Transverse colon (tissue), 4 donors: ENCODE measurements at places on chromosomes 6 and 20. TPM values are rescaled to one million over a fixed set of nuclear protein-coding genes. Genes with fewer than 3 reads are reported as not detected.

DNA sequence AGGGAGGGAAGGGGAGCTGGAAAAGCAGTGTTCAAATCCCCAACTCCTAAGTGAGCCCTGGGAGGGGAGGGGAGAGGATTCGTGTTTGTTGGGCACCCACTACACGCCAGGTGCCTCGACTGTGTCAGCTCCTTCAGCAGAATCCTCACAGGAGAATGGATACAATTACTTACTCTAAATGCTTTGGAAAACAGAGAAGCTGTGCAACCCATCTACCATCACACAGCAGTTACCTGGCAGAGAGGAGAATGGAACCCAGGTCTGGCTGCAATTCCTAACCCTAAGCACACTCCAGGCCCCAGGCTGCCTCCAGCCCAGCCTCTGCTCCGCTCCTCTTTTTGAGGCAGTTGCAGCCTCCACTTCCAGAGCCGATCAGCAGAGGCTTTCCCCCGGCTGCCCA lies 86.4 kb upstream of the PTPN1 start:
- no peaks in the 10 kb centered on the region for H3K36me3 ChIP-seq
- no peak for DNase-seq
- H3K4me1 ChIP-seq, result peaks cover 24% of the 10 kb centered on the region
- H3K27ac ChIP-seq, result peak overlapping the region; percentile 93
- H3K27me3 ChIP-seq, result no peaks in the 10 kb centered on the region

GRCh38 chr6:64459411-64459944 lies 823.9 kb downstream of the PHF3 start:
- H3K27me3 ChIP-seq, result no peaks in the 10 kb centered on the region
- no peaks in the 10 kb centered on the region for H3K36me3 ChIP-seq
- no peaks in the 10 kb centered on the region for H3K4me1 ChIP-seq

DNA sequence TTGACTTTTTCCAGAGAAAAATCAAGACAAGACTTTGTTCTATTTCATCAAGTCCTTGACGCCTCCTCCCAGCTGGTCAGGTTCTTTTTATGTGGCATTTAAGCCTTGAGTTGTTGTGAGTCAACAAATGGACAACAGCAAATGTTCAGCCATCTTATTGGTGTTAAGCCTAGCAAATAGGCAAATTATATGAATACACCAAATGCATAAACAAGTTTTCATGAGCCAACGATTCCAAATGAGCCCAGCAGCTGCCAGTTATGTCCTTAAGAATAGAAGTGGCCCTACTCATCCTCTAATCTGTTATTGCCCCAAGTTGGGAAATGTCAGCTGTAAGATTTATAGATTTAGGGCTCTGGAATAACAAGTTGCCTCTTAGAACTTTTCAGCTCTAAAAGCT lies 312.0 kb downstream of the SOX4 start:
- no peak for DNase-seq
- H3K4me3 ChIP-seq, result no peak overlapping the region
- H3K27me3 ChIP-seq, result no peaks in the 10 kb centered on the region
- no peak overlapping the region for H3K27ac ChIP-seq
- no peaks in the 10 kb centered on the region for H3K4me1 ChIP-seq
- H3K36me3 ChIP-seq, result no peaks in the 10 kb centered on the region

DNA sequence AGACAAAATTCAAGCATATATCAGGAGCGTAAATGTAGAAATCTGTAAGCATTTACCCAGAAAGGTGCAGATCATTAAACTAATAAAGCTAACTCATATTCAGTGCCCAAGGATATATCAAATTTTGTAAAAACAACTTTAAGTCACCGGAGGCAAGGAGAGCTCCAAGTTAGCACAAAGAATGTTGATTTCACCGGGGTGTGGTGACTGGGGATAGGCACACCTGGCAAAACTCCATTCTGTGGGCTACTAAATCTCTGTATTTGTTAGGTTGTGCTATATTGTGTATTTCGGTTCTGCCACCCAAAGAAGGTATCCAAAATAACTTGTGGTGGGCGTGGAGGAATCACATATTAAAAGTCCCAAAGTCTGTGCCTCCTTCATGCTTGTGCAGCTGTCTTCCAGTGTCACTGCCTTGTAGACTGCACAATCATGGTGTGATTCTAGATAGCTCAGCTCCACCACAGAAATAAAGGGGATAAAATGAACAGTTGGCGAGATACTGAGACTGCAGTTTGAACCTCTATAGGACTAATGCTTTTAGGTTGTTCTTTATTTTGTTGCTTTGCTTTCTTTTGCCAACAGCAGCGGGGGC lies 111.6 kb downstream of the GMDS start:
- no peak overlapping the region for H3K4me3 ChIP-seq
- H3K27ac ChIP-seq, result peak overlapping the region; percentile 11
- H3K36me3 ChIP-seq, result no peaks in the 10 kb centered on the region
- peaks cover 11% of the 10 kb centered on the region for H3K4me1 ChIP-seq
- H3K27me3 ChIP-seq, result no peaks in the 10 kb centered on the region
- DNase-seq, result no peak

Gene SOX18
- 8.0 TPM for total RNA-seq

Gene TMEM74B
- total RNA-seq, result 0.96 TPM
